AML-193 (cell line): ENCODE measurements at places on chromosomes 1 and 21.

- no peak for DNase-seq
These were observed 12.1 kb upstream of the COA6 start for GRCh38 chr1:234361102-234361603.

GRCh38 chr1:226019572-226019971 is 20.4 kb upstream of the SDE2 start:
- DNase-seq, result no peak

- no peak for DNase-seq
These were observed 355.7 kb downstream of the LTN1 start for GRCh38 chr21:28636752-28637691.

- DNase-seq, result no peak
These were observed 10.1 kb downstream of the HSPG2 start for GRCh38 chr1:21926814-21927532.

- no peak for DNase-seq
These were observed 255.0 kb upstream of the SNX7 start for GRCh38 chr1:98406352-98407088.

DNA sequence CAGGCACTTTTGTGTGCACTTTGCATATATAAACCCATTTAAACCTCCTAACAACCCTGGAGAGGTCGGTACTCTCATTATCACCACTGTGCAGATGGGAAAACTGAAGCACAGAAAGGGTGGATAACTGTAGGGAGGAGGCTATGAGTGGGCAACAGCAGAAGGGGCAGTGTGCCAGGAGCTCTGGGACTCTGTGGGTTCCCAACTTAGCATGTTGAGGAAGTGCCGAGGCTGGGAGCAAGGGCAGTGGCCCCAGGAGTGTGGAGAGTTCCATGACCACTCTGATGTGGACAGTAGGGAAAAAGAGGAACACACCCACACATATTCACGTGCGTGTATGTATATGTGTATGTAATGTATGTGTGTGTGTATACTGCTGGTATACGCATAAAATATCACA is 25.7 kb upstream of the KCNC4 start:
- DNase-seq, result no peak
